B cell (primary cell): ENCODE measurements at places on chromosomes 13 and 19. TPM values are rescaled to one million over a fixed set of nuclear protein-coding genes. Genes with fewer than 3 reads are reported as not detected.
A peak's percentile ranks its signal among the peaks of the same experiment; 100 is the strongest.

- H3K27ac ChIP-seq = no peak overlapping the region
- no peak for DNase-seq
- peaks cover 51% of the 10 kb centered on the region for H3K36me3 ChIP-seq
Measured at GRCh38 chr19:4707956-4708650, 15.5 kb downstream of the DPP9 start.

DNA sequence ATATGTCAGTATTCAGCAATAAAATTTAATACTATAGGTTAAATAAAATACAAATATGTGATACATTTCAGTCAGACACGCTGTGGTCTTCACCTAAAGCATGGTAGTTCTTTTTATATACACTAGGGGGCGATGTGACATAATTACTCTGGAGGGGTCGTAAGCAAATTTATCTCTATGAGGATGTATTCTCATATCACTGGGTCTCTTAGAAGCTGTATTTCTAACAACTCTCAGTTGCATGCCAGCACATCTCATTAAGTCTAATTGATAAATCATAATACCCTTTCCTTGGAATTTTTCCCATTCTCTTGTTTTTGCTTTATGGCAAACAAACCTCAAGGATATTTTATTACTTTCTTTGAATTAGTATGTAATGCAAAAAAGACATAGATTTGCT lies 3.9 kb upstream of the PCDH17 start:
- H3K27ac ChIP-seq = no peak overlapping the region
- H3K4me1 ChIP-seq = peaks cover 34% of the 10 kb centered on the region
- H3K36me3 ChIP-seq = no peaks in the 10 kb centered on the region
- peaks cover 43% of the 10 kb centered on the region for H3K27me3 ChIP-seq
- peak; percentile 9 for DNase-seq

DNA sequence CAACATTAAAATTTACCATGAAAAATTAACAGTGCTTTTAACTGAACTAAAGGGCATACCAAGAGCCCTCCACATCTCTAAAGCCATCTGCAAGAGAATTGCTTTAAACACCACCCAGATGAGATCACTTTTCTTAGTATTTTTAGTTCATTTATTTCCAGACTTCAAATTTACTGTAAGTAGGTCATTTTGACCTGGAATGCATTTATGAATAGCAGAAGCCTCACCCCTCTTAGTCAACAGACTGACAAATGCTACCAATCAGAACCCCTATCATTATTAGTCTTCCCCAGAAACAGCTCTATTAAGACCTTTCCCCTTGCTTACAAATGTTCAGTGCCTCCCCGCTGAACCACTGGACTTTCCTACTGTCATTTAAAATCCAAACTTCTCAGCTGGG lies 27.3 kb downstream of the RUBCNL start:
- H3K27ac ChIP-seq = peak overlapping the region; percentile 42
- no peak for DNase-seq
- no peaks in the 10 kb centered on the region for H3K4me1 ChIP-seq
- no peak overlapping the region for H3K4me3 ChIP-seq

GRCh38 chr19:12802267-12803106 lies 618 bp downstream of the THSD8 start:
- no peaks in the 10 kb centered on the region for H3K27me3 ChIP-seq
- peak overlapping the region; percentile 87 for H3K4me3 ChIP-seq
- H3K36me3 ChIP-seq = peaks cover 3% of the 10 kb centered on the region
- DNase-seq = no peak
- peaks cover 37% of the 10 kb centered on the region for H3K4me1 ChIP-seq
- H3K27ac ChIP-seq = no peak overlapping the region

Gene RYR1
- 3.3 and 3.8 TPM in 2 replicates for total RNA-seq
